ENCODE measurements at places on chromosomes 7 and 10.
A peak's percentile ranks its signal among the peaks of the same experiment; 100 is the strongest.

GRCh38 chr10:18282094-18282493, 141.9 kb downstream of the CACNB2 start:
- DNase-seq = no peak

- no peak for DNase-seq
Observed at GRCh38 chr10:114513381-114513792, 109.1 kb upstream of the AFAP1L2 start.

GRCh38 chr7:132580717-132581285, 4.5 kb upstream of the PLXNA4 start:
- DNase-seq = peak; percentile 38

- DNase-seq = no peak
Observed at GRCh38 chr10:77633376-77633775, 4.2 kb downstream of the KCNMA1 start.

- DNase-seq = peak; percentile 90
Observed at GRCh38 chr10:122494833-122495232, 33.5 kb downstream of the HTRA1 start.

- no peak for DNase-seq
Observed at GRCh38 chr7:109694149-109695071, 1124.7 kb downstream of the DNAJB9 start.

- DNase-seq = peak; percentile 90
Observed at GRCh38 chr10:113045147-113046055, 95.4 kb downstream of the TCF7L2 start.

- DNase-seq = peak; percentile 25
Observed at GRCh38 chr10:51063659-51064535, 10.4 kb upstream of the PRKG1 start.

- DNase-seq = peak; percentile 72
Observed at GRCh38 chr7:43591558-43592180, 8.8 kb downstream of the STK17A start.

- DNase-seq = no peak
Observed at GRCh38 chr10:102813734-102814452, 23.3 kb downstream of the CYP17A1 start.

- DNase-seq = no peak
Observed at GRCh38 chr7:1558181-1558811, 2.3 kb upstream of the TMEM184A start.

Data from RWPE1 (cell line).